ENCODE measurements at places on chromosomes 6 and 20. TPM values are rescaled to one million over a fixed set of nuclear protein-coding genes. Genes with fewer than 3 reads are reported as not detected.

The SCUBE3 gene
- 0.11 TPM for polyA plus RNA-seq

The BEND3 gene
- 0.45 TPM for polyA plus RNA-seq

The CGA gene
- polyA plus RNA-seq: not detected

The SMOC2 gene
- polyA plus RNA-seq: 34.4 TPM

The ADGRF5 gene
- polyA plus RNA-seq: 47.7 TPM

The BPIFA1 gene
- polyA plus RNA-seq: not detected

Measured in adipose tissue (tissue), 3 donors.